Activated CD8-positive, alpha-beta memory T cell treated with anti-CD3 and anti-CD28 coated beads for 48 hours (primary cell): ENCODE measurements at places on chromosomes 13 and 19.

- DNase-seq, result no peak
These were observed 11.9 kb upstream of the ZNF57 start for GRCh38 chr19:2888731-2889224.

- DNase-seq, result no peak
These were observed 9.5 kb upstream of the TYK2 start for GRCh38 chr19:10389863-10390262.

DNA sequence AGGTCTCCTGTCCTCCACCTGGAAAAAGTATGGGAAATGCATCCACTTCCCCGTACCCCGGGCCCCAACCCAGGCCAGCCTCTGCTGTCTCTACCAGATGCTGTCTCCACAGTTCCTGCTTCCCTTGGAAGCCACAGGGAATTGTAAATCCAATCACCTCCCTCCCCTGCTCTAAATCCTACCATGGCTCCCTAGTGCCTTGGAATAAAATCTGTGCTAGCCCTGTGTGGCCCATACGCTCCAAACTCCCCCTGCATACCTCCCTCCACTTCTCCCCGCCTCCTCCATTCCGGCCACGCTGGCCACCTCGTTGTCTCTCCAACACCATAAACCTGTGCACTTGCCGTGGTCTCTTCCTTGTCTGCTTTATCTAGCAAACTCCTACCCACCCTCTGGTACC, 31.2 kb downstream of the UNC13A start:
- no peak for DNase-seq

GRCh38 chr13:105814902-105815250, 720.6 kb downstream of the EFNB2 start:
- no peak for DNase-seq

DNA sequence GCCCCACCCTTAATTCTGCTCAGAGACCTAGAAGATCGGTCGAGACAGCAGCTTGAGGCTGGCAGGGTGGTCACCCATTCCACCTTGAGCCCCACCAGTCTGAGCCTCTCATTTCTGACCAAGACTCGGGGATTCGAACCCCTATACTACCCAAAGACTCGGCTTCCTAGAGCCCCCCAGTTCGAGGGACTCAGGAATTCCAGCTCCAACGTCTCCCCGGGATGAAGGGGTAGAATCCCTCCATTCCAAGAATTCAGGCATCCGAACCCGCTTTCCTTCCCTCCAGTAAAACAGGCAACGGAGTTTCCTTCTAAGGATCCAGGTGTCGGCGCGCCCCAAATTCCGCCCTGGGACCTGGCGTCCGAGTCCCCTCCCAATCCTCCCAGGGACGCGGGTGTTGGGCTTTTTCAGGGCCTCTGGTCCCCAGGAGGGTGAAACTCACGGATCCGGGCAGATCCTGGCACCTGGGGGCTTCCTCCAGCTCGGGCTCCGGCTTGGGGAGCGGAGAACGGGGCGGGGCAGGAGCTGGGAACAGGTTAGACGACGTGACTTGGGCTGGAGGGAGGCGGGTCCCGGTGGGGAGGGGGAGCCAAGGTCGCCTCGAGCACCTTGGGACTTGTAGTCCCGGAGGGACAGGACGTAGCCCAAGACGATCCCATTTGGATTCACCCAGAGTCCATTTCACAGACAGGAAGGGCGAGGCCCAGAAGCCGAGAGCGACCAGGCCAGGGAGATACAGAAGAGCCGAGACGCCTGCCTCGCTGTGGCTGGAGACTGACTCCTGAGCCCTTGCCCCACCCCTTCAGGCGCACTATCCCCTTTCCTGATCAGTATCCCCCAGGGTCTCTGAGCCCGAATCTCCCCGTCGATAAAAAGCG, at the start of gene PPP1R13L:
Gene PPP1R13L (minus strand): TSS at position 513 of the 878 bp plus-strand sequence. CDS start 6,751 bp downstream, outside the sequence.
- DNase-seq, result no peak

- no peak for DNase-seq
These were observed 605.8 kb downstream of the PCDH9 start for GRCh38 chr13:66624302-66624701.

DNA sequence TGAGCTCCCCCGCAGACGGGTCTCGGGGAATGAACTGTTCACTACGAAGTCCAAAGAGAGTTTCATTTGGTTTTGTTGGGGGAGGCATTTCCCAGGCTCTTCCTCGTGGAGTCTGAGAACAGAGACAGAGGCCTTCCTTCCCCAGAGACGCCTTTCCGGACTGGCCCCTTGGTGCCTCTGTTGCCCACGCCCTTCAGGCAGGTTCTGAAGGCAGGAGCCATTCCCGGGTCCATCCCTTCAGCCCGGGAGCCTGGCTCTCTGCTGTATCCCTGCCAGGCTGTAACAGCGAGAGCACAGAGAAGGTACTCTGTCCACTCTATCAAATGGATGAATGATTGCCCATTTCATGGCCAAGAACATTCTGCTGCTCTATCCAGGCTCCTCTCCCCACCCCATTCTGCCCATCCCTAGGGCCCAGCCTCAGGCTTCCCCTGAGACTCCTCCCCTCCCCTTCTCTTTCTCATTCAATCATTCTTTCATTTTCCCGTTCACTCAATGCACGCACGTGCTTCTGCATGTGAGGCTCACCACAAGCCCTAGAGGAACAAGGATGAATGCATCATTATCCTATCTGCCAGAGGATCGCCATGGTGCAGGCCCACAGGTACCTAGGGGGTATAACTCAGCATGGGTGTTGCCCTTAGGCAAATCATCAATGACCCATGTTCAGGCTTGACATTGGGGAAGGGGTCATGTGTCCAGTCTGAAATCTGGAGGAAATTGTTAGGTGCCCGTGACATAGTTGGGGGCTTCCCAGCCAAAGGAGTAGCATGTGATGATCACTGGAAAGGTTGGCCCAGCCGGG, 298.6 kb downstream of the ZNF536 start:
- DNase-seq, result no peak

- DNase-seq, result no peak
These were observed 1.4 kb downstream of the CEACAM18 start for GRCh38 chr19:51479531-51480331.
